ENCODE measurements at places on chromosomes 11 and 22.

GRCh38 chr22:35656284-35656752, 8.1 kb downstream of the APOL6 start:
- DNase-seq = no peak

DNA sequence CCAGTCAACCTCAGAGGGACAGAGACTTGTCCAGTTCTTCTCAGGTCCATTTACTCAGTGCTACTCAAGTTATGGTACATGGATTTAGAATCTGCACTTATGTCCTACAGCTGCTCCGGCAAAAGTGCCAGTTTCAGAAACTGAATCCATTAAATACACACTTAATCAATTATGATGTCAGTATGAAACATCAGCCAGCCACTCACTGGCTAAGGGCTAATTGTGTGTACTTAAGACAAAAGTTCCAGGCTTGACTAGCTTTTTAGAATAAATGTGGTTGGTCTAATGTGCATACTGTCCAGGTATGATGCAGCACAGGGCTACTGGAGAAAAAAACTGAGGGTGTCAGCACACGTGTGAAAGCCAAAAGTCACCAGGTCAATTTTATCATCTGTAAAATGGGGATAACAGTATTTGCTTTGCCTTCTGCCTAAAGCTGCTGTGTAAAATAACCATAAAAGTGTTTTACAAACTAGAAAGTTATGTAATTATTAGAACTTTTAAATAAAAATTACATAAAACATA, 55.4 kb upstream of the CYP2D6 start:
- DNase-seq = no peak

DNA sequence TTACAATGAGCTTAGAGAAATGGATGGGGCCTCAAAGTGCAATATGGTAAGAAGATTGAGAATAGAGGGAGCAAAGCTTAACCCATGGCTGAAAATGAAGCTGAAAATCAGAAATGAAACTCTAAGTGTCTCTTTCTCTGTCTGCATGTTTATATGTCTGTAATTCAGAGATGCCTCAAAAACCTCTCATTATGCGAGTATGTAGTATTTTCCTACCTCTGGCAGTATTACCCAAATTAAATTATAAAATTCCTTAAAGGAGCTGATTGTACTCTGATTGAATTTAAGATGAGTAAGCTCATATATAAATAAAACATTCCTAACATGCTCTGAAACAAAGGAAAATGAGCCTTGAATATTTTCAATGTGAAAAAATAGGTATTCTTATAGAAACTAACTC, 39.8 kb upstream of the PRSS23 start:
- no peak for DNase-seq

- no peak for DNase-seq
These were observed 63.0 kb upstream of the THY1 start for GRCh38 chr11:119486016-119486415.

DNA sequence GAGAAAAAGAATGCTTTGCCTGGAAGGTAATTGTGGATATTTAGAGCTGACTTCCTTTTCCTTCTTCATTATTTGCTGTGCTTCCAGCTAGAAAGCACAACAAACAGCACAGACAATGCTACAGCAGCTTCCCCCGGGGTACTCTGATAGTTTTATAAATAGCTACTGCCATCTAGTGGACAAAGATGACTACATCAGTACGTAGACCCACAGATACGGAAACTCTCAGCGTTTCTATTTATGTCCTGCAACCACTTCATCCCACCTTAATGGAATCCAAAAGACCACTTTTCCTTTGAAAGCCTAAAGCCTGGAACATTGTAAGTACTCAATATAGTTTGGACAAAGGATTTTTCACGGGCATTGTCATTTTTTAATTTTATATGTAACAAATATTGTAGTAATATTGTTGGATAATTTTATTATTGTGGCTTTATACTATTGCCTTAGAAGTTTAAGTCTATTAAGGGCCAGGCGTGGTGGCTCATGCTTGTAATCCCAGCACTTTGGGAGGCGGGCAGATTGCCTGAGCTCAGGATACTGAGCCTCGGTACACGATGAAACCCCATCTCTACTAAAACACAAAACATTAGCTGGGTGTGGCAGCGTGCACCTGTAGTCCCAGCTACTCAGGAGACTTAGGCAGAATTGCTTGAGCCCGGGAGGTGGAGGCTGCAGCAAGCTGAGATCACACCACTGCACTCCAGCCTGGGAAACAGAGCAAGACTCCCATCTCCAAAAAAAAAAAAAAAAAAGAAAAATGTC, 7.5 kb downstream of the HSPA8 start:
- no peak for DNase-seq

DNA sequence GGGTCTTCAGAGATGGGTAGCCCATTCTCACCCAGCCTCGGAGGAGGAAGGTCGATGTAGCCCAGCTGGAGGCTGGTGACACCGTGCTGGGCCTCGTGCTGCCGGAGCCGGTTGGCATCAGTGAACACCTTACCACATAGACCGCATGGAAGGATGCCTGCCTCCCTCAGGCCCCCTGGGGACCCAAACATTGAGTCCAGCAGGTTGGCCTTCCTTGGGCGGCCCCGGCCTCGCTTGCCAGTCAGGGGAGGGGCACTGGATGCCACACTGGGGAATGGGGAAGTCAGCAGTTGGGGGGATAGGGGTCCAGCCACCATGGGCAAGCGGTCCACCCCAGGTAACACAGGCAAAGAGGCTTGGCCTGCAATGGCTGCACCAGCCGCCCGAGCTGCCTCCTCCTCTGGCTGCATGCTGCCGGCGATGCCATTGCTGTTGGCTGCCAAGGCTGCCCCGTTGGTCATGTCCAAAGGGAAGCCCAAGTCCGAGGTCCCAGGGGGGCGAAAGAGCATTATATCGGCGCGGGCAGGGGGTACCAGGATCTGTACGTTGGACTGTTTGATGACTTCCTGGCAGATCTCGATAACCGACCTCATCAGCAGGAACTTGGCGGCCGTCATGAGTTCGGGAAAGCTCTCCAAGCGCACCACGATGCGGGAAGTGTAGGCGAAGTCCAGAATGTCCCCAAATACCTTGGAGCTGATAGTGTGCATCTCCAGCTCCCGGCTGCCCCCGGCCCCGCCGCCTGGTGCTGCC, 1.4 kb downstream of the PATZ1 start:
- no peak for DNase-seq

DNA sequence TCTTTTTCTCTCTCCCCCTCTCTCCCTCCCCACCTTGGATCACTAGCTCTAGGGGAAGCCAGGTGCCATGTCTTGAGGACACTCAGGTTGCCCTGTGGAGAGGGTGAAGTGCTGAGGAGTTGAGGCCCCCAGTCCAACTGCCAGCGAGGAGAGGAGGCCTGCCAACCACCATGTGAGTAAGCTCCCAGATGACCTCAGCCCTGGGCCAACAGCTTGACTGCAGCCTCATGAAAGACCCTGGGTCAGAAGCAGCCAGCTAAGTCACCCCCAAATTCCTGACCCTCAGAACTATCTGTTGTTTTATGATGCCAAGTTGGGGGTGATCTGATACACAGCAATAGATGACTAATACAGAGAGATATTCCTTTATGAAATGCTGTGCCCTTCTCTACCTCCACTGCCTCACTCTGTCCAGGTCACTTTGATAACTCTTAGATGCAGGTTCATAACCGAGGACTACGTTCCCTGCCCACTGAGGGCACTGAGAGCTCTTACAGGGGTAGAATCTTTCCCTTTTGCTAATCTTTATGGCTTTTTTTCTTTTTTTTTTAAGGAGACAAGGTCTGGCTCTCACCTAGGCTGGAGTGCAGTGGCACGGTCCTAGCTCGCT, 8.0 kb downstream of the ARFGAP3 start:
- no peak for DNase-seq

DNA sequence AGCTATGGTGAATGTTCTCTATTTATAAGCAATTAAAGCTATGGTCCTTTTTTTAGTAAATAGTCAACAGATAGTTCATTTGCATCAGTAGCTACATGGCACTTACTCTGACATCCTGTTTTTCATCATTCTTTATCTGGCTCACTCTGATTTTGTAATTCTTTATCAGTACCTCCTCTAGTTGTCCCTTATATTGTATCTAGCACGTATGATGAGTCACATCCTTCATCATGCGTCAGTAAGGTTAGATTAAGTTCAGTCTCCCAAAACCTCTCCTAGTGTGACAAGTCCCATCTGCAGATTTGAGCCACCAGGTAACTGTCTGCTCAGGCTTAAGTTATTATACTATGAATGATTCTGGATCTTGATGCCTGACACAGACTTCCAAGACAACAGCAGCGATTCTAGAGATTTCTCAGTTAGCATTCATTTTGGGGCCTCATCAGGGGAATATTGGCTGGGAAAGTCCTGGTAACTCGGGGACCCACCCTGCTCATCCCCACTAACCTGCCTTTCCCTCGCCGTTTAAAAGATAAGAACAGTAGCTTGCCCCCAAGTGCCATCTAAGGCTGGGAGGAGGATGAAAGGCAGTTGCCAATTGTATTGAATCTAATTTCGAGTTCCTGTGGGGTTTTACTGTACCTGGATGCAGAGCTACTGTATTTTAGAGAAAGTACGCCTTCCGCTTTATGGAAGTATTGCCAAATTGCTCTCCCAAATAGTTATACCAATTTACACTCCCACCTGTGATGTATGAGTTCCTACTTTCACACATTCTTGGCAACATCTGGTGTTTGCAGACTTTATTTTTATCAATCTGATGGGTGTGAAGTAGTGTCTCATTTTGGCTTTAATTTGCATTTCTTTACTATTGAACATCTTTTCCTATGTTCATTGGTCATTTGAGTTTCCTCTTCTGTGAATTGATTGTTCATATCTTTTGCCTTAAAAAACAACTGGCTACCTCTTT, 55.9 kb downstream of the ZC3H12C start:
- no peak for DNase-seq
